ENCODE measurements at places on chromosomes 7 and 10.

DNA sequence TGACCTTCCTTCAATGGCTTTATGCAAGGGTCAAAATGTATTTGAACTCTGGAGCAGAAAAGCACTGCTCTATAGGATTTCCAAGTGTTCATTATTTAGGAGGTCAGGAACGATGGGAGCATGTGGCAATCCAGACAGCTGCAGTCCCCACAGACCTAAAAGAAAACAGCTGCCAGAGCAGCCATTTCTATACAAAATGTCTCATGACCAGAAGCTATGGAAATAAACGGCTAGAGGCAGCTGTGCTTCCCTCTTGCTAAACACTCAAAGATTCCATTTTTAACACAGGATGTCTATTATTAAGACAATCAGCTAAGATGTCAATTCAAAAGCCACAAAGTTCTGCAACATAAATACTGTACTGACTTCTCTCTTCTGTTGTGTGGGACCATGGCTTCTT, 879.1 kb upstream of the C7orf33 start:
- H3K4me3 ChIP-seq, result no peak overlapping the region
- H3K4me1 ChIP-seq, result no peaks in the 10 kb centered on the region
- no peak overlapping the region for H3K27ac ChIP-seq
- DNase-seq, result no peak
- H3K27me3 ChIP-seq, result no peaks in the 10 kb centered on the region
- H3K36me3 ChIP-seq, result no peaks in the 10 kb centered on the region

- peaks cover 9% of the 10 kb centered on the region for H3K4me1 ChIP-seq
- peak overlapping the region; percentile 7 for H3K27ac ChIP-seq
- DNase-seq, result no peak
- no peaks in the 10 kb centered on the region for H3K36me3 ChIP-seq
These were observed 283.0 kb upstream of the KLF6 start for GRCh38 chr10:4067931-4068561.

GRCh38 chr10:78802431-78802830, 266.3 kb upstream of the ZMIZ1 start:
- H3K36me3 ChIP-seq, result no peaks in the 10 kb centered on the region
- peaks cover 40% of the 10 kb centered on the region for H3K4me1 ChIP-seq
- no peak for DNase-seq
- no peaks in the 10 kb centered on the region for H3K27me3 ChIP-seq
- no peak overlapping the region for H3K4me3 ChIP-seq

- peaks cover 91% of the 10 kb centered on the region for H3K4me1 ChIP-seq
- no peak overlapping the region for H3K4me3 ChIP-seq
- H3K27ac ChIP-seq, result peak overlapping the region; percentile 91
- H3K36me3 ChIP-seq, result no peaks in the 10 kb centered on the region
- H3K27me3 ChIP-seq, result no peaks in the 10 kb centered on the region
These were observed 93.8 kb downstream of the MAP3K8 start for GRCh38 chr10:30527623-30528428.

- H3K4me1 ChIP-seq, result no peaks in the 10 kb centered on the region
- H3K36me3 ChIP-seq, result no peaks in the 10 kb centered on the region
- no peak overlapping the region for H3K4me3 ChIP-seq
- no peak for DNase-seq
These were observed 72.3 kb downstream of the CCDC71L start for GRCh38 chr7:106588422-106589197.

GRCh38 chr7:85033263-85033662, 153.6 kb downstream of the SEMA3D start:
- no peaks in the 10 kb centered on the region for H3K27me3 ChIP-seq
- no peak overlapping the region for H3K27ac ChIP-seq
- H3K4me3 ChIP-seq, result no peak overlapping the region
- no peaks in the 10 kb centered on the region for H3K4me1 ChIP-seq
- no peak for DNase-seq

Measured in spleen (tissue), 13 donors.